ENCODE measurements at places on chromosomes 1 and 21.

DNA sequence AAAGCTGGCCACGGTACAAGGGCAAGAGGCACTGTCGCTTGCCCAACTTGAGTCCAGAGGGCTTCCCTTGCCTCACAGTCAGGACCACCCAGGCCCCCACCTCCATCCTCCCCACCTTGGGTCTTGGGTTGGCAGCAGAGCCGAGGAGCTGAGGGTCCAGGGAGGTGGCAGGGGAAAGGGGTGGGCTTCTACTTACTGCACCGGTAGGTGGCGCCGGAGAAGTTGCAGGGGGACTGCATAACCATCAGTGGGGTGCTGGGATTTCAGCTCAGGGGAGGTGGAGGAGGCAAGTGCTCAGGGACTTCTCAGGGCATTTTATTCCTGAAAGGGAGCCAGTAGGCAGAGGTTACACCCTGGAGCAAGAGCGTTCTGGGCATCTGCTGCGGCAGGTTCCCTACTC lies 44.0 kb downstream of the TRIM62 start:
- peak; percentile 92 for DNase-seq

- peak; percentile 24 for DNase-seq
Measured at GRCh38 chr1:110002695-110003094, 18.1 kb downstream of the AHCYL1 start.

DNA sequence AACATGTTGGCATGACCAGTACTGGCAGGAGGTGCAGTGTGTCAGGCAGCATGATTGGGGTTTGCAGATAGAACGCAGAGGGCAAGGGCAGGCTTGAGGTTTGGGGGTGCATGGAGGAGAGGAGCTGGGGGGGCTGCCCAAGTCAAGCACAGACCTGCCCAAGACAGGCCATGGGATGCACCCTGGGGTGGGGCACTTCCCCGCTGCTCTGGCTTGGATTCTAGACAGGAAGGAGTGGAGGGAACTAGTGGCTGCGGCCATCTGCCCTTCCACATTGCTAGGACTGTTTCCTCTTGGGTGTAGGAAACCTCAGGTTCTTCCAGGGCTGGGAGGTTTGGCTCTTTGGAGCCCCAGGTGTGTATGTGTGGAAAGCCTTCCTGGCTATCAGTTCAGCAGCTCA lies 3.0 kb downstream of the PDXK start:
- no peak for DNase-seq

- DNase-seq: no peak
Measured at GRCh38 chr1:30478283-30478682, 245.1 kb downstream of the MATN1 start.

GRCh38 chr1:3053986-3054385 lies 15.0 kb upstream of the PRDM16 start:
- no peak for DNase-seq

GRCh38 chr1:46444466-46444865 lies 45.2 kb upstream of the DMBX1 start:
- DNase-seq: no peak

Data from NCI-H82 (cell line).